ENCODE measurements at places on chromosomes 7 and 10.

DNA sequence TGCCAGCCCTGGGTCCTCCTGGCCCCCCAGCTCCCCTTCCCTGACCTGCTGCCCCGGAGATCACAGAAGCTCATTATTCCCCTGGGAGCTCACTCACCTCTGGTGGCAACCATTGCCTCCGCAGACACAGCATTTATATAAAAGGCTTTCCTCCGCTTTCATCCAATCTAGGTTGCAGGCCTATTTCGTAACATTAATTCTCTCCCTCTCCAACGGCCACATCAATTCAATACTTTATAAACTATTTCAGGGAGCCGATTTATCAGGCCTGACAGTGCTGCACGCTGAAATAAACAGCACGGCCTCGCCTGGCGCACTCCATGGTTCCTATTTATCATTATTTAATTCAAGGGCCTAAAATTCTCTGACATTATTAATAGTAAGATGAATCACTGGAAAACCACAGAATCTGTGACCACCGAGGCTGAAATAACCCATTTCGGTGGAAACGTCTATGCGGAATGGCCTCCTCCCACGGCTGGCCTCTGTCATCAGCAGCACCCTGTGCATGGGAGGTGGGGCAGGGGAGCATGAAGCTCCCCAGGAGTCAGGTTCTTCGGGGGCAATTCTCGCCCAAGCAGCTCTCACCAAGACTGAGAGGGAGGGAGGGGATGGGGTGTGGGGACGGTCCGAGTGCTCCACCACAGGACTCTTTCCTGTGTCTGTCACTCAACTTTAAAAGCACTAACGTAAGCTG, 249.3 kb upstream of the PFKP start:
- H3K27ac ChIP-seq = no peak overlapping the region
- H3K36me3 ChIP-seq = no peaks in the 10 kb centered on the region
- H3K27me3 ChIP-seq = no peaks in the 10 kb centered on the region
- H3K4me1 ChIP-seq = no peaks in the 10 kb centered on the region
- DNase-seq = no peak

GRCh38 chr7:44247868-44248651, 47.3 kb downstream of the YKT6 start:
- no peak overlapping the region for H3K27ac ChIP-seq
- H3K36me3 ChIP-seq = no peaks in the 10 kb centered on the region
- H3K27me3 ChIP-seq = peaks cover 15% of the 10 kb centered on the region

GRCh38 chr7:7738622-7739021, 20.2 kb upstream of the RPA3 start:
- peaks cover 10% of the 10 kb centered on the region for H3K4me1 ChIP-seq
- no peaks in the 10 kb centered on the region for H3K27me3 ChIP-seq
- H3K4me3 ChIP-seq = no peak overlapping the region

DNA sequence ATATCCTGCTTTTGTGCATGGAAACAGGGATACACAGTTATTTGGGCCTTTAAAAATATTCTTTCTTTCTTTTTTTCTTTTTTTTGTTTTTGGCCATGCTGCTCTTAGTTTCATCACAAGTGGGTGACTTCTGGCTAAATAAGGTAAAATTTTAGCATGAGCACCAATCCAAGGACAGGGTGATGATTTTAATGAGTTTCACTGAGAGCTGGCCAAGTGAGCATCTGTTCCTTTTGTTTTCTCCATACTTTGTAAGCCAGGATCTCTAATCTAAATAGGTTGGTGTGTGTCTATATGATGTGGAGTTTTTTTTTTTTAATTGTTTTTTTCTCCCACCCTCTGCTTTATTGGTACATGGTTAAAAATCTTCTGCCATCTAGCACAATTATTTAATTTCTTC, 106.8 kb downstream of the POLL start:
- peaks cover 7% of the 10 kb centered on the region for H3K4me1 ChIP-seq
- no peaks in the 10 kb centered on the region for H3K27me3 ChIP-seq
- no peak overlapping the region for H3K4me3 ChIP-seq
- DNase-seq = no peak

GRCh38 chr10:120209124-120209762, 247.8 kb upstream of the PLPP4 start:
- no peak overlapping the region for H3K4me3 ChIP-seq
- DNase-seq = no peak
- H3K4me1 ChIP-seq = peaks cover 6% of the 10 kb centered on the region
- H3K27me3 ChIP-seq = no peaks in the 10 kb centered on the region
- H3K36me3 ChIP-seq = no peaks in the 10 kb centered on the region
- H3K27ac ChIP-seq = no peak overlapping the region

DNA sequence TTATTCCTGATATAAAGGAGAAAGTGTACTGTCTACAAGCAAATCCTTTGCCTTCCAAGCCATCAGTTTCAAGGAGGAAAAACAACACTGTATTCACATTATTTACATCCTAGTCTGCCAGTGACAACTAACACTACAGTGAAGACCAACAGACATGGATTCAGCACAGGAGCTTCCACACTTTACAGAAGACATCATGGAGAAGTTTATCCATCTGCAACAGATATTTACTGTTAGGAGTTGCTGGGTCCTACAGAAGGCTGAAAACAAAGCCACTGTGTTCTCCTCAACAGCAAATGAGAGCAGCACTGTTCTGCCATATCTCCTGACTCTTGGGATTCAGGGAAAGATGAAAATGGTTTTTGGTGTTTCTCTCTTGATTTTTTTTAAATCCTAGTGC, 31.9 kb downstream of the NAPEPLD start:
- no peak for DNase-seq
- H3K27ac ChIP-seq = no peak overlapping the region
- H3K27me3 ChIP-seq = no peaks in the 10 kb centered on the region
- H3K36me3 ChIP-seq = peaks cover 7% of the 10 kb centered on the region
- H3K4me3 ChIP-seq = no peak overlapping the region
- peaks cover 5% of the 10 kb centered on the region for H3K4me1 ChIP-seq

DNA sequence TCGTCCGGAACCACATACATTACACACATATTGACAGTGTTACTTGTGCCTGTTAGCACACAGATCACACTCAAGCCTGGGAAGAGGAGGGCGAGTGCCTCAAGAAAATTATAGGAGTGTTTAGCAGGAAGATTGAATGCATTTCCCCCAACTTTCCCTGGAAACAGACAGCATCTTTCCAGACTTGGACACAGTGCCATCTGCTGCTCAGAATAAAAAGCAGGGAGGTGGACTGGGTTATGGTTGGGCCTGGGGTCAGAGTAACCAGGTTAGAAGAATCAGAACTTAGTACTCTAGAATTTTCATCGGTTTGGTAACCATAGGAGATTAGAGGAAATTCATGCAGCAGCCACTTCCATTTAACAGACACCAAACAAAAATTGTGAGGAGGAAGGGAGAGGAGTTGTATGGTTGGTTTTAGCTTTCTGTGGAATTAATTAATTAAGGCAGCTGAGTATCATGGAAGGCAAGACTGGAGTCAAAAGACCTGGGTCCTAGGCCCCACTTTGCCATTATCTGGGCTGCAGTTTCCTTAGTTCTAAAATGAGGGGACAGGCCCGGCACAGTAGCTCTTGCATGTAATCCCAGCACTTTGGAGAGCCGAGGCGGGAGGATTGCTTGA, 43.4 kb upstream of the OPTN start:
- H3K27me3 ChIP-seq = no peaks in the 10 kb centered on the region
- no peaks in the 10 kb centered on the region for H3K36me3 ChIP-seq
- H3K27ac ChIP-seq = no peak overlapping the region
- no peak overlapping the region for H3K4me3 ChIP-seq
- DNase-seq = no peak

- DNase-seq = no peak
- H3K4me1 ChIP-seq = no peaks in the 10 kb centered on the region
- H3K27me3 ChIP-seq = no peaks in the 10 kb centered on the region
Measured at GRCh38 chr7:70116867-70117266, 518.6 kb downstream of the AUTS2 start.

DNA sequence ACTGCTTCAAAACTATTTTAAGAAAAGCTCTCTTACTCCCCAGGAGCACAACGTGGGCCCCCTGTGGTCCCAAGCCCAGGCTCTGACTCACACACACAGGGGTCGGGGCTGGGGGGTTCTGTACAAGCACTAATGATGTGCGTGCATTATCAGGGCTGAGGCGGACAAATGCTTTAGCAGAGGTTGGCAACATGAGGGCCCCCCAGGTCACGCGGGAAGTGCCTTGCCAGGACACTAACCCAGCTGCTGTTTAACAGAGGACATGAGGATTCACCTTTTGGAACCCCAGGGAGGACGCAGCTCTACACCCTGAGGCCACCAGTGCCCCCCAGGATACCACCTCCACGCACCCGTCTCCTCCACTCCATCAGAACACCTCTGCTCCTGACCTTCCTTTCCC, 342.8 kb downstream of the DNAJB6 start:
- H3K27ac ChIP-seq = no peak overlapping the region
- H3K36me3 ChIP-seq = peaks cover 95% of the 10 kb centered on the region
- no peaks in the 10 kb centered on the region for H3K27me3 ChIP-seq
- H3K4me1 ChIP-seq = peaks cover 63% of the 10 kb centered on the region
- H3K4me3 ChIP-seq = no peak overlapping the region

- no peaks in the 10 kb centered on the region for H3K36me3 ChIP-seq
- H3K27ac ChIP-seq = no peak overlapping the region
- peaks cover 24% of the 10 kb centered on the region for H3K27me3 ChIP-seq
- no peak for DNase-seq
- H3K4me1 ChIP-seq = peaks cover 4% of the 10 kb centered on the region
Measured at GRCh38 chr7:43114458-43114780, 2.0 kb downstream of the HECW1 start.

- H3K4me1 ChIP-seq = no peaks in the 10 kb centered on the region
- no peak overlapping the region for H3K4me3 ChIP-seq
- H3K27ac ChIP-seq = no peak overlapping the region
- H3K27me3 ChIP-seq = no peaks in the 10 kb centered on the region
Measured at GRCh38 chr7:18278316-18278715, 217.2 kb upstream of the HDAC9 start.

DNA sequence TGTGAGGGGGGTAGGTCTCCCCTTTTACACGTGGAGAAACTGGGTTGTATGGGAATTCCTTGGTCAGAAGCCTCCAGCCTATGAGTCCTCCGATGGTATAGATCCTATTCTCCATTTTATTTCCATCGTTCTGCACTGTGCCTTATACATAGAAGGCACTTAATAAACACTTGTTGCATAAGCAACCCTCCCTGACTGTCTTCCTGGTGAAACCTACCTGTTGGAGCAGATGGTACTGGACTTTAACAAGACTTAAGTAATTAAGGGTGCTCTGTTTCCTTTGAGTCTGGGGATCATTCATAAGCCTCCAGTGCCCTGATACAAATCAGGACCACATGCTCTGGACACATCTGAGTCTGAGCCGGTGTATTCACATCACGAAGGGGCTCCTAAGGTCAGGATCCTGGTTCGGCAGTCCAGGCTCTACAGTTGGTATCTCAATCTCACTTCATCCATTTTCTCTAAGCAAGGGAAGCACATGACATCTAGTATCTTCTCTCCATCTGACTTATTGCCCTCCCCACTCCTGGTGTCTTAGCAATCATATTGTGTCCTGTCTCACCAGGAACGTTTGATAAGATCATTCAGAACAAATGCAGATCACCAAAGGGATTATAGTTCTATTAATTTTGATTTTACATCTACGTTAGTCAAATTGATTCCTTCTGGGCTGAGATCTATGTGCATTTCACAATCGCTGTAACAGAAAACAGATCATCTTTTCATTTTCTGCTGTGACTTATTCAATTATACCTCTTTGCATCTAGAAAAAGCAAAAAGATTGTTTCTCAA, 22.8 kb upstream of the EZH2 start:
- no peaks in the 10 kb centered on the region for H3K27me3 ChIP-seq
- H3K36me3 ChIP-seq = no peaks in the 10 kb centered on the region

DNA sequence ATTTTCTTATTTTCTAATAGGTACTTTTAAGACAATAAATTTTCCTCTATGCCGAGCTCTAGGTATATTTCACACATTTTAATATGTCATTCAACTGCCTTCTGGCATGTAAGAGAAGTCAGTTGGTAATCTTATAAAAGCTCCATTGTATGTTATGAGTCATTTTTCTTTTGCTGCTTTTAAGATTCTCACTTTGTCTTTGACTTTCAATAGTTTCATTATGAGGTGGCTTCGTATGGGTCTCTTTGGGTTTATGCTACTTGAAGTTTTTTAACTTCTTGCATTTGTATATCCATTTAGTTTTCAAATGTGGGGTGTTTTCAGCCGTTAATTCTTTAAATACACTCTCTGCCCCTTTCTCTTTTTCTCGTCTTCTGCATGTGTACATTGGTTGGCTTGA, 80.5 kb downstream of the ABCA13 start:
- H3K4me1 ChIP-seq = no peaks in the 10 kb centered on the region
- H3K27me3 ChIP-seq = no peaks in the 10 kb centered on the region
- no peak overlapping the region for H3K4me3 ChIP-seq
- H3K36me3 ChIP-seq = no peaks in the 10 kb centered on the region
- no peak for DNase-seq
- H3K27ac ChIP-seq = no peak overlapping the region

GRCh38 chr7:111168182-111168581, 77.3 kb downstream of the LRRN3 start:
- no peaks in the 10 kb centered on the region for H3K36me3 ChIP-seq
- H3K27ac ChIP-seq = no peak overlapping the region
- no peaks in the 10 kb centered on the region for H3K4me1 ChIP-seq
- H3K4me3 ChIP-seq = no peak overlapping the region

DNA sequence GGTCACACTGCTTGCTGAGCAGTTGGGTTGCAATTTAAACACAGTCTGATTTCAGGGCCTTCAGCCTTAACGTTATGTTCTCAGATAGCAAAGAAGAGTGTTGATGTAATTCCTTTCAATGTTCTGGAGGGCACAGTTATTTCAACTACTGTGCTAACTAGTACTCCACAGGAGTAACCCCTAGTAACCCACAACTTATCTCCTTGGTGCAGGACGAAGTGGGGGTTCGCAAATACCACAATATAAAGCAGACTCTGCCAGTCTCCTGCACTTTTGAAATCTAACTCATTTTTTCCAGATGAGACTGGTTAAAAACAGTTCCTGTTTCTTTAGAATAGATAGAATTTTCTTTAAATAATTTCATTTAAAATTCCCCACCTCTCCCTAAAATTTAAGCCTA, 47.1 kb upstream of the NCAPG2 start:
- H3K4me1 ChIP-seq = no peaks in the 10 kb centered on the region
- DNase-seq = no peak
- no peaks in the 10 kb centered on the region for H3K36me3 ChIP-seq
- H3K27me3 ChIP-seq = no peaks in the 10 kb centered on the region
- no peak overlapping the region for H3K4me3 ChIP-seq

- no peaks in the 10 kb centered on the region for H3K4me1 ChIP-seq
- no peaks in the 10 kb centered on the region for H3K27me3 ChIP-seq
- no peaks in the 10 kb centered on the region for H3K36me3 ChIP-seq
- no peak overlapping the region for H3K4me3 ChIP-seq
- H3K27ac ChIP-seq = no peak overlapping the region
Measured at GRCh38 chr10:28137907-28138880, 139.3 kb upstream of the ODAD2 start.

- H3K4me3 ChIP-seq = no peak overlapping the region
- no peaks in the 10 kb centered on the region for H3K36me3 ChIP-seq
- no peaks in the 10 kb centered on the region for H3K27me3 ChIP-seq
- H3K4me1 ChIP-seq = peaks cover 4% of the 10 kb centered on the region
- no peak for DNase-seq
- H3K27ac ChIP-seq = no peak overlapping the region
Measured at GRCh38 chr10:33653584-33654367, 319.3 kb upstream of the NRP1 start.

Measured in neuronal stem cell (in vitro differentiated cells).